ENCODE measurements at places on chromosomes 12 and 14.

GRCh38 chr12:9271875-9272274 lies 63.7 kb upstream of the PZP start:
- DNase-seq = no peak

- no peak for DNase-seq
These were observed 28.3 kb downstream of the NPC2 start for GRCh38 chr14:74464785-74465184.

GRCh38 chr12:68321140-68321539 lies 11.0 kb downstream of the MDM1 start:
- DNase-seq = no peak

GRCh38 chr12:107122452-107122958 lies 29.2 kb upstream of the CRY1 start:
- DNase-seq = no peak

GRCh38 chr14:53599221-53599945 lies 357.2 kb downstream of the BMP4 start:
- DNase-seq = no peak
